ENCODE measurements at places on chromosomes 7 and 10.

DNA sequence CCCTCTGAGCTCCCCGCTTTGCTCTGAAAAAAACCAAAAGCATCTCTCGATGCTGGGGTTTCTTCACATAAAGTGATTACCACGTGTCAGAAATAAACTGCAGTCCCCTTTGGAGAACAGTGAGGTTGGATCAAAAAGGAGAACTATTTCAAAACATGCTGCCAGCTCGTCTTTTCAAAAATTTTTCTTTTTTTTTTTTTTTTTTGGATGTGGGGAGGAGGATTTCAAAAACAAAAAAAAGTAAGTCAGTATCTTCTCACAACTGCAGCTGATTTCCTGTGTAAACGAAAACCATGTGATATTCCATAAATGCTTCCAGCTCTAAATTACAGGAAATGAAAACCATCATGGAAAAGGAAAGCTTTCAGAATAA is 155.0 kb upstream of the LYZL2 start:
- DNase-seq, result no peak

DNA sequence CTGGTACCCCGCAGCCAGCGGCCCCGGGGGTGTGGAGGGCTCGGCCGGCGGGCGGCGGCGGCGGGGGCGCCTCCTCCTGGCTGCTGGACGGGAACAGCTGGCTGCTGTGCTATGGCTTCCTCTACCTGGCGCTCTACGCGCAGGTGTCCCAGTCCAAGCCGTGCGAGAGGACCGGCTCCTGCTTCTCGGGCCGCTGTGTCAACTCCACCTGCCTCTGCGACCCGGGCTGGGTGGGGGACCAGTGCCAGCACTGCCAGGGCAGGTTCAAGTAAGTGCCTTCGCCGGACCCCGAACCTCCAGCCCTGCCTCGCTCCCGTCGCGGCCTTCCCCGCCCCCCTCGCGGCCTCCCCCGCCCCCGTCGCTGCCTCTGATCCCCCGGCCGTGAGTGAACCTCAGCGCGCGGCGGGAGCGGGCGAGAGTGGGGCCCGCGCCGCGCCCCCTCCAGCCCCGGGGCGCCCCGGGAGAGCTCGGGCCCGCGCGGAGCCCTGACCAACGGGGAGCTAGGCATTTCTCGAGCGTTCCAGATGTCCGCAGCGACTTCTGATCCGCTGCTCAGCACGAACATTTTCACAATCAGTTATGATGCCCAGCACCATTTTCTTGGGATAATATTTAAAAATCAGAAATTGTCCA is 727 bp downstream of the ATRNL1 start:
- no peak for DNase-seq

GRCh38 chr10:121754666-121755065 is 156.4 kb upstream of the FGFR2 start:
- no peak for DNase-seq

- DNase-seq, result no peak
These were observed 2.5 kb downstream of the GCK start for GRCh38 chr7:44186736-44187135.

GRCh38 chr10:85657476-85658113 is 709.0 kb downstream of the GRID1 start:
- no peak for DNase-seq

DNA sequence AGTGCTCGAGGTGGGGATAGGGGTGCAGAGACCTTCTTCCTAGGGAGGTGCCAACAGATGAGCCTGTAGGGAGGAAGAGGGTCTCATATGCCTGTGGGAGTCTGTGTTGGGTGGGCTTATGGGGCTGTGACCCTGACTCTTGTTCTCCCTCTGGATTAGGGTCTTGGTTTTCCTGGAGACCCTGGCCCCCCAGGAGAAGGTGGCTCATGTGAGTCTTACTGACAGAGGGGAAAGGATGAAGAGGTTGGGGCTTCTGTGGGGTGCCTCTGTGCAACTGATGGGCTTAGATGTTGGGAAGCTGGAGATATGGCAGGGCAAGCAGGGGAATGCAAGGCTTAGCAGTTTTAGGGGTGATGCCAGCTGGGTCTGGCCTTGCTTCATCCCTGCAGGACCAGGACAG is 20.2 kb upstream of the VOPP1 start:
- no peak for DNase-seq

DNA sequence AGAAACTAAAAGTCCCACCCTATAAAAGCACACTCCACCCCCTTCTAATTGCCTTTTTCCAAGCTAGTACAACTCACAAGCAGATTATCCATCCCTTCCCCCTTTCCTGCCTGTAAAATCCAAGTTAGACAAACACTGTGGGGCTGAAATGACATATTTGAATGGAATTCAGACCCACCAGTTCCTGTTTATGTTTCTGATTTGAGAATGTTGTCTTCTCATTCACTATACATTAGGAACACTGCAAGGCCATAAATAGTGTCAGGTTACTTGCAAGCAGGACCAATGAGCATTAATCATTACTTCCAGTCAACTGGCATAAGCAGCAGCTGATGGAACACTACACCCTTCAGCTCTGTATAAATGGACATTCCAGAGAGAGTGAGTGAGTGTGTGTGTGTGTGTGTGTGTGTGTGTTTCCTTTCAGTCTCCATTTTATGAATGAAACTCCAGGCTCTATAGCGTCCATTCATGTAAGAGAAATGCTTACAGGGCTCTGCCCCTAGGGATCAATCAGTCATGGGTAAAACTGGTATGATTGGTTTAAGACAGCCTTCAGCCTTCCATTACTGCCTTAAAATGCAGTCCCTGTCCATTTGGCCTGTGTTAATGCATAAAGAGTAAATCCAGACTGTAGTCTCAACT is 69.3 kb downstream of the ETV1 start:
- no peak for DNase-seq

- DNase-seq, result no peak
These were observed 10.9 kb upstream of the FRAT1 start for GRCh38 chr10:97307866-97308780.

GRCh38 chr10:44860811-44861736 is 50.1 kb upstream of the TMEM72 start:
- DNase-seq, result no peak

- no peak for DNase-seq
These were observed 85.1 kb downstream of the MYOF start for GRCh38 chr10:93397020-93397419.

DNA sequence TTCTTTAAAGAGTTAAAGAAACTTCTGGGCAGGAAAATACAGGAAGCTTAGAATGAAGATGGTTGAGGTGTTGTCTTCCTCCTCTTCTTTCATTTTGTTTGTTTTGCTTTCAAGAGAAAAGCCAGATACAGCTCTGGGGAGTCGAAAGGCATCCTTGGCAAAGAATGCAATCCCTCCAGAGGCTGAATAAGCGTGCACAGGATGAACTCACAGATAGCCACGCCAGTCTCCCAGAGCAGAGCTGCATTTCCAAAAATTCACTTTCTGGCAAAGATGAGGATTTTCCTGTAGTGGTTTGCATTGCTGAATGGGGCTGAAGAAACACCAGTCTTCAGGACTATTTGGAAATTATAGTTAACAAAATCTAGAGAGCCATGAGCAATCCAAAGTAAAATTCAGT is 336.4 kb downstream of the NRG3 start:
- DNase-seq, result no peak

GRCh38 chr7:90613088-90613498 is 17.0 kb downstream of the CDK14 start:
- DNase-seq, result no peak

- no peak for DNase-seq
These were observed 6.5 kb downstream of the CBX3 start for GRCh38 chr7:26208040-26208439.

DNA sequence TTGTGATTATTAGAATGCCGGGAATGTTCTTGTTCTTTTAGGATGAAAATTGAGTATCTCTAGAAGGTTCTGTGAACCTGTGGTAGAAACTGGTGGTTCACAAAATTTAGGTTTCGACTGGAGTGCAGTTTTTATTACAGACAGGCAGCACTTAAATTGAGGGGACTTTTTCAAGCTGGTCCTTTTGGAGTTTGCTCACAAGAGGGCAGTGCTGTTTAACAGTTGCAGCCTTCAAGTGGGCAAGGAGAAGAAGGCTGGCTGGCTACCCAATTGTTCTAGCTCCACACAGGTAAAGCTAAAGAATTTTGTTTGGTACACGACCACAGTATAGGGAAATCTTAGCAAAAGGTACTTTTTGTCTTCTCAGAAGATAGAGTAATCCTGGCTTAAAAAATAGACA is 233.6 kb downstream of the SNX13 start:
- DNase-seq, result no peak

- DNase-seq, result no peak
These were observed 197.4 kb upstream of the MKLN1 start for GRCh38 chr7:131130324-131130723.

- no peak for DNase-seq
These were observed 34.3 kb upstream of the PTF1A start for GRCh38 chr10:23157691-23158369.

DNA sequence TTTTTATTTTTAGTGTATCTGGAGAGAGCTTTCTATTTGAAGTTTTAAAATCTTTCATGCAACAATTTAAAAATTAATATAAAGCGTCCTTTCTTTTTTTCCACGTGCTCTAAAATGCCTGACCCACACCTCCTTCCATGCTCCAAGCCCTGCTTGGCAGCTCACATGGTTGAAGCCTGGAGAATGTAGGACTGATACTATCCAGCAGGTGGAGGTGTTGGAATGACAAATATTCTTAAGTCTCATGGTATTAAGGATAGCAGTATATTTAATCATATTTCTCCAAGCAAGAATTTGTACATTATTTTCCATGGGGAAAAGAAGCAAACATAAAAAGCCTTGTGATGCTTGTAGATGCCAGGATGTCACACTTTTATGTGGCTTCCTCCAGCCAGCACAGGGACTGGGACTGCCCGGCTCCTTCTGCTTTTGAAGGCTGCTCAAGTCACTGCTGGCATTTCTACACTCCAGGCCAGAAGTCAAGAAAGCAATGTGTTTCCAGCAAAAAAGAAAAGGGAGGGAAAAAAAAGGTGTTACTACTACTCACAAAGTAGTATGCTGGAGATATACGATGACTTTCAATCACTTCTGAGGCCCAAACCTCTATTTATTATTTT is 49.7 kb downstream of the BZW2 start:
- no peak for DNase-seq

DNA sequence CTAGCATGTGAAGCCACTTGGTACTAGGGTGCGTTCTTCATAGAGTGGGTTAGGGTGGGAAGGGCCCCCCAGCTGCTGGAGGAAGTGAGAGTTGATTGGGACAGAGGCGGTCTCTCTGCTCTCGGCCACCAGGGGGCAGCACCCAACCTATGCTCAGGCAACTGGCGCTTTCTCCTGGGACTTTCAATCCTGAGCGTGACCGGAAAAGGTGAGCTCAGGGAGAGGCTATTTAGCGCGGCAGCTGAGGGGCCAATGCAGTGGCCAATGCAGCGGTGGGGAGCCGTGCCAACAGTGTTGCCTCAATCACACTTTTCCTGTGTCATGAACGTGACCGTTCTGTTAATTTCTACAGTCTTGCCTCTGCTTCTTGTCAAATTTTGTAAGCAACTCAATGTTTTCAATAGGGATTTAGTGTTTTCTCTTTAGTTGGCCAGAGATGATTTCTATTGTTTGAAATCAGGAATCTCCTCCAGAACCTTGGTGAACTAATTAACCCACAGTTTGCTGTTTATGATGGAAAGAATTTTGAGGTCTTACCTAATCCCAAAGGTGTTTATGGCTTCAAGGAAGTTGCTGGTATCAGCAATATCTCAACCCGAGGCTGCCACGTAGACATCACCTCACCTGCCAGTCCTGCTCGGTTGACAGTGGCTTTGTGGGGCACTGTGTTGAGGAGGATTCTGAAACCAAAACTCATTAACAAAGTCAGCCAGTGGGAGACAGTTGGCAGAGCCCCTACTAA is 67.9 kb upstream of the PDZD8 start:
- DNase-seq, result no peak

GRCh38 chr7:117550625-117551024 is 70.8 kb downstream of the CFTR start:
- DNase-seq, result no peak

DNA sequence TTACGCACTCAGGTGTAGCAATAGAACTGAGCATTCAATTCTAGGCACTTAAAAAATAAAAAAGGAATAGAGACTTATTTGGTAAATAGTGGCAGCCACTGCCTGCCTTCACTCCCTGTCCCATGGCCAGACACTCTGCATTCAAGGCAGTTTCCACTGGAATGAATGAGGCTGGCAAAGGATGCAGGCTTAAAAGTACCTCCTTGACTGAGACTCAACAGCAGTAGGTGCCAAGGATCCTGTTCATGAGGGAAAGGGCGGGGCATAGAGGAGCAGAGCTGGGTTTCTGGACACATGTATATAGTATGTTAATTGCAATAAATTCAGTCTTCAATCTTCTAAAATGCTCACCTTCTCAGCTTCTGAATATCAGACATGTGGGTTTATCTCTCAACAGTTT is 242.6 kb downstream of the PHF14 start:
- no peak for DNase-seq

DNA sequence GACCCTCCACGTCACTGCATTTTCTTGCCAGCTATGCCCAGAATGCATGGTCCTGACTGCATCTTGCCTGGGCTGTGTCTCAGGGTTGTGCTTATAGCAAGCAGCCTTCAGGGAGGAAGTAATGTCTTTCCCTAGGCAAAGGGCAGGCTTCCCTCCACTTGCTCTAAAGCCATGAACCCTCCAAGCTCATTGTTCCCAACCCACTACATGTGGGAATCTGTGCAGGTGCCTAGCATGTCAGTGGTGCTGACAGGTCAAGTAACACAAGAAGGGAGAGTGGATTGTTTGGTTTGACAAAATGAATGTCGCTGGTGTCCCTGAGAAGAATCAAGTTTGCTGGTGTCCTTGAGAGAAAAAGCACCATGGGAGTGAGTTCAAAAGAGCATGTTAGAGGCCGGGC is 53.9 kb upstream of the UCN3 start:
- no peak for DNase-seq

GRCh38 chr10:99560277-99561126 is 27.8 kb downstream of the NKX2-3 start:
- no peak for DNase-seq

GRCh38 chr10:92103376-92104090 is 180.0 kb downstream of the BTAF1 start:
- no peak for DNase-seq

- DNase-seq, result no peak
These were observed 53.5 kb upstream of the PPP1R17 start for GRCh38 chr7:31633467-31633866.

All from SIG-M5 (cell line).